ENCODE measurements at places on chromosomes 5 and 9. TPM values are rescaled to one million over a fixed set of nuclear protein-coding genes. Genes with fewer than 3 reads are reported as not detected.

The CARD6 gene
- 12.3 TPM for total RNA-seq

The FOXI1 gene
- not detected for total RNA-seq

The OTULINL gene
- total RNA-seq, result 8.8 TPM

The SLC36A2 gene
- total RNA-seq, result not detected

The GABRA6 gene
- not detected for total RNA-seq

The ARID3C gene
- not detected for total RNA-seq

The GAS1 gene
- total RNA-seq, result 163 TPM
